ENCODE measurements at places on chromosomes 6 and 20. TPM values are rescaled to one million over a fixed set of nuclear protein-coding genes. Genes with fewer than 3 reads are reported as not detected.

TCF21 gene
- not detected for total RNA-seq

DNA sequence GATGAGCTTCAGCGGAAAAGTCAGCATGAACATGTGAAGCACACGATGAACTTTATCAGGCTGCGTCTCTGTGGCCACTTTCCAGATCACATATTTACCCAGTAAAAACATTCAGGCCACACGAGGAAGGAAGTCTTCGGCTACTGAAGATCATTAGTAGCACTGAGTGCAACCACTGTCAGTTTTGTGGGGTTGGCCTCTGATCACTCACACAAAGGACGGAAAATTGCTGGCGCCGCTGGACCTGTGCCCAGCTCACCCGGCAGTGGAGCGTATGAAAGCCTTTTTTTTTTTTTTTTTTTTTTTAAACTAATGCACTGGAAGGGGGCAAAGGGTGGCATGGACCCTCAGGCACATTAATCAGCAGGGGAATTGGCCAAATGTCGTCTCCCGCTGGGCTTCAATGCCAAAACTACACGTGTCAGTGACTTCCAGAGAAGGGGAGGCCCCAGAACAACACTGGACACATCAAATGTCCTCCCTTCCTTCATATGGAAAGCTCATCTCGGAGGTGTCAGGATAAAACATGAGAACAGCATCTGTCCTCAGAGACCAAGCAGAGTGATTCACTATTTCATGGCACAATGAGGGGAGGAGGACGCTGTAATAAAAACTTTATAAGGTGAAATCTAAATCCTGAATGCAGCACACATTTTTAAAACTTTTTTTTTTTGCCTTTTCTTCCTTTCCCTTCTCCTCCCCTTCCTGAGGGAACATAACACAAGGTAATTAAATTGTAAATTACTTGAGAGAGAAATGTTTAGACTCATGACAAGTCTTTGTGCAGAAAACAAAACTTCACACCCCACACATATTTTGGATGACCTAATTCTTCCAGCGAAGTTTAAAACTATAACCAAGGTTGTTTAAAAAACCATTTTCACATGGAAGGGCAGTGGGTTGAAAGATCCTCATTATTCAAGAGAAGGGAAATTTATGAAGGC, 223.4 kb downstream of the FOXC1 start:
- DNase-seq, result no peak

DNA sequence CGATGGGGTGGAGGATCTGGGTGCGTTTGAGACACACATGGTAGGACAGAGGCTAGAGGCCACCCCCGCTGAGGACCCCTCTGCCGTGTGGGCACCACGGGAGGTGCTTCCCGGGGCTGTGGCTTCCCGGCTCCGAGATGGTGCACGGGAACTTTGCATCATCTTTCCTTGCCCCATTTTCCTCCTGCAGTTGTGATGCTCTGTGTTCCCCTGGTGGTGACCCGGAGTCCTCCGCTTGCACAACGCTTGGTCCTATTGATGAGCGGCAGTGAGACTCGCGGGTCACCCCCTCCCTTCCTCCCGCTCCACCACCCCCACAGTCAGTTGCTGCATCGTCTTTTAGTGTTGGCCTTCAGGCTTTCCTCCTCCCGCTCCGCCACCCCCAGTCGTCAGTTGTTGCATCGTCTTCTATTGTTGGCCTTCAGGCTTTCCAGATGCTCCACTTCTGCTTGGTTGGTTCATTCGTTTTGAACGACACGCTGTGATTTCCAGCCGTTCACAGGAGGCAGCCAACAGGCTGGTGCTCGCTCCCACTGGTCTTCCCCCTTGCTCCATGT, 37.3 kb downstream of the PYGB start:
- no peak for DNase-seq

DNA sequence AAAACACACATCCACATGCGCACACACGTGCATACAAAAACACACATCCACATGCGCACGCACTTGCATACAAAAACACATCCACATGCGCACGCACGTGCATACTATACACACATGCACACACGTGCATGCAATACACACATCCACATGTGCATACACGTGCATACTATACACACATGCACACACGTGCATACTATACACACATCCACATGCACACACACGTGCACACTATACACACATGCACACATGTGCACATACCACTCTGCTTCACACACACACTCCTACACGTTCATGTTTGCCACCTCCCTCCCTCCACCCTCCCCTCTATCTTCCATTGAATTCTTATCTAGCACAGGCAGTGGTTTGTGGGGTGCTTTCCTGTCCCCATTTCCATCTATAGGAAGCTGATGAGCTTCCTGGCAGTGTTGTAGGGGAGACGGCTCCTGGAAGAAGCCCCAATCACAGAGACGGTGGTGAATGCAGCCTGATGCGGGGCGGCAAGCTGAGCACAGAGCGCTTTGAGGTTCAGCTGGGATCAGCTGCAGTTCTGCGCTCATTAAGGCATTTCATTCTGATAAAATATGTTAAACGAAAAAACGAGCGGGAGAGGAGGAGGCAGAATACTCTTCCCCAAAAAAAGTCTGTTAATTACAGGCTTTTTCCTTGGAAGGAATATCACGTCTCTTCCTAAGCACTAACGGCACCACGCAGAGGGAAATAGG, 287.7 kb downstream of the TAF4 start:
- no peak for DNase-seq

- DNase-seq, result no peak
These were observed 215.8 kb upstream of the CDYL start for GRCh38 chr6:4560221-4561077.

DNA sequence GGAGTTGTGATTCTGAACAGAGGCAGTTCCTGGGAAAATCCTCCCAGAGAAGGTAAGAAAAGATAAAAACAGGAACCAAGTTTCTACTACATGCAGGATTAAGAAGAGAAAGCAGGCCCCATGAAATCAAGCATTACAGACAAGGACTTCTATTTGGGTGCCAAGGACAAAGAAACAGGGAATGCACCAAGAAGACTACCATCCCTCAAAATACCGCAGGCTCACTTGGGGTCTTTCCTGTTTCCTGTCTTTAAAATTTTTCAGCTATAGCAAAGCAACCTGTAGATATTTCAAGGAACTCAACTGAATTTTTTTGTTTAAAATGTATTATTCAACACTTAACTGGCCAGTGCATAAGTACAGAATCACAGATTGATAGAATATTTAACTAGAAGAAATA, 107.5 kb downstream of the THEMIS start:
- no peak for DNase-seq
